AG08395 (cell line): ENCODE measurements at places on chromosomes 16 and 17.

DNA sequence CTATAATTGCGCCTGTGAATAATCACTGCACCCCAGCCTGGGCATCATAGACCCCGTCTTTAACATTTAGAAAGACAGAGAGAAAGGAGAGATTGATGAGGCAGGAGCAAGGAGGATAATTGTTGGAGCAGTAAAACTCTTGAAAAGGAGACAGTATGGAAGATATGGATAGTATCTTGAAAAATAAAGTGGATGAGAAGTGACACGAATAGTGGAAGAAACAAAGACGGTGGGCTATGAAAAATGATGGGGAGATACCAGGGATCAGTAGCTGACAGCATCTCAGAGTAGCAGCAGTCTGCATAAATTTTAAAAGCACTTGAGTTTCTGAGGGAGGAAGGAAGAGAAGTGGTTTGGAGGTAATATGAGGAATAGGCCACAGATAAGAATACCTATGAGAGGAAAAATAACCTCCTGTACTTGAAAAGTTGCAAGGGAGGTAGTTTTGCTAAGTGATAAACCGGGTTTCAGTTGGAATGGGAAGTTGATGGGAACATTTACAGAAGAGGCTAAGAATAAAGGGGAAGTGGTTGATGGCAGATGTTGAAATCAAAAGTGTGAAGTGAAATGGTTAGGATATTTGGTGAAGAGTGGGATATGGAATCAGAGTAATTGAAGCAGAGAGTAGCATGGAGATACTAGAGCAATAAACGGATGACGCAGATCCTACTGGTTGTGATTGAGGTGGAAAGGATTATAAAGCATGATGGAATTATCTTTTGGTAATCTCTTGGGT is 1.8 kb upstream of the PPM1D start:
- no peak for DNase-seq

DNA sequence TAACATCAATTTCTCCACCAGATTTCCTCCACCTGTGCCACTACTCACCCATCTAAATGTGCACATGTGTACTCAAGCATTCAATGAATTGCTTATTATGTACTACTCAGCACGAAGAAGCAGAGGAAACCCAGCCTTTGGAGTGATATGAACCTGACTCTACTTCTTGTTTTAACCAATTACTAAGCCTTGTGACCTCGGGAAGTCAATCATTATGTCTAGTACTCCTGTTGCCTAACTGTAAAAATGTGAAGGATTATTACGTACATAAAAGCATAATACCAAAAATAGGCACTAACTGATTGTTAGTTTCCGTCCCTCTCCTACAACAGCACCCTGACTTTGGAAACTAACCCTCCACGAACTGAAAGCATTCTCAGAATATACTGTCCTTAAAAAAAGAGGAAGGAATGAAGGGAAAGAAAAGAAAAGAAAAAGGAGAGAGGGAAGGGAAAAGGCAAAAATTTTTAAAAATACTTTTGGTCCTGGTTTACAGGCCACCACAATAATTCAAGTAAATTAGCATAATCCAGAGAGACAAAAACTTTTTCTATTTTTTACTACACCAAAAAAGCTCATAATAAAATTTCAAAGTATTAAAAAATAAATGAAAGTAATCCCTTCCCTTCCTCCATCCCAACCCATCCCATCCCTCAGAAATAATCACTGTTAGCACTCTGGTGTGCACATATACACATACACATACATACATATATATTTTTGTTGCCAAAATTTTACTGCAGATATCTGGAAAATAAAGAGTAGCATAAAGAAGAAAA is 53.6 kb downstream of the KANSL1 start:
- no peak for DNase-seq

DNA sequence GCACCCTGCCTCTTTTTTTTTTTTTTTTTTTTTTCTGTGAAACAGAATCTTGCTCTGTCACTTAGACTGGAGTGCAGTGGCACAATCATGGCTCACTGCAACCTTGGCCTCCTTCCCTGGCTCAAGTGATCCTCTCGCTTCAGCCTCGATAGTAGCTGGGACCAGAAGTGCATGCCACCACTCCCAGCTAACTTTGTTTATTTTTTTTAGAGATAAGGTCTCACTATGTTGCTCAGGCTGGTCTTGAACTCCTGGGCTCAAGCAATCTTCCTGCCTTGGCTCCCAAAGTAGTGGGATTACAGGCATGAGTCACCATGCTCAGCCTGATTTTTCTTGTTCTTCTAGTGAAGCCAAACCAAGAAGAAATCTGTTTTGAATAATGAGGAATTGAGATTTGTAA is 25.0 kb downstream of the CDK12 start:
- DNase-seq, result peak; percentile 20

GRCh38 chr17:79935197-79935885 is 96.1 kb upstream of the CBX4 start:
- no peak for DNase-seq

- DNase-seq, result no peak
Measured at GRCh38 chr16:84356591-84357116, 11.7 kb upstream of the ATP2C2 start.

DNA sequence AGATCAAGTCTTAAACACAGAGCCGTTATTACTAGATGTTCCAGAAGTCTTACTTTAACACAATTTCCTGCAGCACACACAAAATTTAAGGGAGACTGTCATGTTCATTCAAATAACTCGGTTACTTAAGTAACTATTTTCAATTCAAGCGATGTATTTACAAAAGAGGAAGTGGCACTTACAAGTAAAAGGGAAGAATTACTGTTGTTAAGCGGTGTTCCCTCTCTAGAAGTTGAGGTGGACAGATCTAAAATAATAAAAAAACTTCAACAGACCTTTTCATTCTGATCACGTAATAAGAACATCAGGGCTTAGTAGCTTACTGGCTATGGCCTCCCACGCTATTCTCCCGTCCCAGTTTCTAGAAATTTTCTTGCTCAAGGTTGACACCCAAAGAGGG is 26.2 kb upstream of the TXNDC11 start:
- no peak for DNase-seq

GRCh38 chr16:920051-920681 is 50.6 kb downstream of the LMF1 start:
- DNase-seq, result peak; percentile 67

- peak; percentile 77 for DNase-seq
Measured at GRCh38 chr16:50102051-50102746, 36.4 kb downstream of the HEATR3 start.

DNA sequence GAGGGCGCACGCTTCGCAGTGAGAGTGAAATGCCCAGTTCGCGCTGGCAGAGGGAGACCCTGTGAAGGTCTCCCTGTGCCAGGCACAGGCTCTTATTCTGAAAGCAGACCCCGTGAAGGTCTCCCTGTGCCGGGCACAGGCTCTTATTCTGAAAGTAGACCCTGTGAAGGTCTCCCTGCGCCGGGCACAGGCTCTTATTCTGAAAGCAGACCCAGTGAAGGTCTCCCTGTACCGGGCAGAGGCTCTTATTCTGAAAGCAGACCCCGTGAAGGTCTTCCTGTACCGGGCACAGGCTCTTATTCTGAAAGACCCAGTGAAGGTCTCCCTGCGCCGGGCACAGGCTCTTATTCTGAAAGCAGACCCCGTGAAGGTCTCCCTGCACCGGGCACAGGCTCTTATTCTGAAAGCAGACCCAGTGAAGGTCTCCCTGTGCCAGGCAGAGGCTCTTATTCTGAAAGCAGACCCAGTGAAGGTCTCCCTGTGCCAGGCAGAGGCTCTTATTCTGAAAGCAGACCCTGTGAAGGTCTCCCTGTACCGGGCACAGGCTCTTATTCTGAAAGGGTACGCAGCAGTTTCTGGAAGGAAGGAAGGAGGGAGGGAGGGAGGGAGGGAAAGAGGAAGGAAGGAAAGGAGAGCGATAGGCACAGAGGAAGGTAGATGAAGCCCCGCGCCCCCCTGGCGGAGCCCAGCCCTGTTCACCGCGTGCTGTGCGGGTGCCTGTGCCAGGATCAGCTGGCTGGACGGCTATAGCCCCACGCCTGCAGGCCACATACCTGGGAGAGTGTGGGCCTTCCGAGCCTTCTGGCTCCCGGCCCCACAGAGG is 55.3 kb downstream of the WDR45B start:
- DNase-seq, result peak; percentile 58

DNA sequence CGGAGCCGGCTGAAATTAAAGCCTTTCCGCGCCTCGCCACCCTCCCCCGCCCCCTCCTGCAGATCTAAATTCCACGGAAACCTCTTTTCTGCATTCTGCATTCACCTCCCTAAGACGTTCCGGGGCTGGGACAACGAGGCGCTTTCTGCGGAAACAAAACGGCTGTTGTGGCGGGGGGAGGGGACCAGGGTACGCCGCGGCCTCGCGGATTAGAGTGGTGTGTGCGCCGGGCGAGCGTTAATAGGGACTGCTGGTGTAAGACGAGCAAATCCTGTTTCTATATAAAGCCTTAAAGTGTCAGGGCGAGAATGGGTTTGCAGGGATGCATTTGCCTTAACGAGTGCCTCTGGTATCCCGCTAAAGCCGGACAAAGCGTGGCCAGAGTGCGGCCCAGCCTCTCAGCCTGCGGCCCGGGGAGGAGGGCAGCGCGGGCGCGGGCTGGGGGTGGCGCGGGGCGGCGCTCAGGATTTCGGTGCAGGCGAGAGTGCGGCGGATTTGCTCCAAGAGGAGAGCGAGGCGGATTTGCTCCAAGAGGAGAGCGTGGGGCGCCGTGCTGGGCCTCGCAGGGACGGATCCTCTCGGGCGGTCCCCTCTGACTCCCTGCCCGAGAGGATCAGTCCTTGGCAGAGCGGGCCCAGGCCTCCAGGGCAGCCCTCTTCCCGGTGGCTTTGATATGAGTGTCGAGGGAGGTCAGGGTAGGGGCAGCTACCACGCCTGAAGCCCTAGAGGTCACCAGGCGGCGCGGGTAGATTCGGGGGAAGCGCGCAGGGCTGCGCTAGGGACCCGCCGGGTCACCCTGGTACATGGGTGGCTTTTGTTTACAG is 5.1 kb downstream of the BAHCC1 start:
- DNase-seq, result no peak
